ENCODE measurements at places on chromosomes 16 and 17. TPM values are rescaled to one million over a fixed set of nuclear protein-coding genes. Genes with fewer than 3 reads are reported as not detected.

RAB11FIP4 gene
- total RNA-seq: 36.0 TPM

KRTAP9-4 gene
- not detected for total RNA-seq

PRR11 gene
- 91.9 TPM for total RNA-seq

UTS2R gene
- not detected for total RNA-seq

PRSS36 gene
- 1.3 TPM for total RNA-seq

SNAI3 gene
- 13.4 TPM for total RNA-seq

TNFRSF17 gene
- not detected for total RNA-seq

RILP gene
- total RNA-seq: 6.2 TPM

CX3CL1 gene
- not detected for total RNA-seq

PTX4 gene
- total RNA-seq: not detected

DNAAF8 gene
- total RNA-seq: 0.39 TPM

GAST gene
- not detected for total RNA-seq

SMIM36 gene
- total RNA-seq: not detected

TEX19 gene
- total RNA-seq: not detected

PHOSPHO1 gene
- not detected for total RNA-seq

FN3KRP gene
- total RNA-seq: 41.8 TPM

FLYWCH1 gene
- 48.9 TPM for total RNA-seq

KRT27 gene
- not detected for total RNA-seq

NUPR1 gene
- total RNA-seq: not detected

SYT17 gene
- total RNA-seq: not detected

GCGR gene
- total RNA-seq: not detected

AURKB gene
- 210 TPM for total RNA-seq

ZFPM1 gene
- total RNA-seq: 19.3 TPM

IQCK gene
- total RNA-seq: 0.97 TPM

NLRC3 gene
- total RNA-seq: 92.6 TPM

PRR35 gene
- total RNA-seq: not detected

SLC12A3 gene
- total RNA-seq: not detected

KRT32 gene
- not detected for total RNA-seq

HOXB2 gene
- 15.7 TPM for total RNA-seq

TPPP3 gene
- not detected for total RNA-seq

FXR2 gene
- 27.6 TPM for total RNA-seq

SLC5A10 gene
- total RNA-seq: not detected

KCNJ12 gene
- not detected for total RNA-seq

KRT28 gene
- not detected for total RNA-seq

XAF1 gene
- total RNA-seq: 298 TPM

CD79B gene
- total RNA-seq: 22.5 TPM

FOXN1 gene
- total RNA-seq: not detected

SLC38A8 gene
- total RNA-seq: not detected

TRIM72 gene
- not detected for total RNA-seq

RUNDC3A gene
- total RNA-seq: not detected

Data from activated CD8-positive, alpha-beta T cell treated with anti-CD3 and anti-CD28 coated beads, Interleukin-2, amount 10 ng/mL, durations not matched to agents 7 days and 5 days (primary cell).